ENCODE measurements at places on chromosomes 1 and 21.

DNA sequence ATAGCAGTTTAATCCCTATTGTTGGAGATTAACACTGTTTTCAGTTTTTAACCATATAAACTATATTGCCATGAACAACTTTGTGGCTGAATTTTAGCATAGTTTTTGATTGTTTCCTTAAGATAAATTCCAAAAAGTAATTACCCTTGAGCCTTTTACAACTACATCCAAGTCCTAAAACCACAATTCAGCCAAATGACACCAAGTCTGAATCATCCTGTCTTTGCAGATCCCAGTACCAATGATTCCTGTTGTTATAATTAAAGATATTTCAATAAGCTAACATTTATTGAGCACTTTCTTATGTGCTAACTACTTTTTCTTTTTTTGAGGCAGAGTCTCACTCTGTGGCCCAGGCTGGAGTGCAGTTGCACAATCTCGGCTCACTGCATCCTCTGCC lies 35.6 kb downstream of the IL23R start:
- DNase-seq: no peak

- no peak for DNase-seq
Observed at GRCh38 chr21:42775891-42776290, 103.4 kb downstream of the WDR4 start.

GRCh38 chr1:47501069-47501468 lies 63.2 kb downstream of the FOXD2 start:
- DNase-seq: no peak

GRCh38 chr1:115052454-115053083 lies 22.9 kb downstream of the TSHB start:
- peak; percentile 85 for DNase-seq

Measured in hematopoietic multipotent progenitor cell treated with erythropoietin and hydrocortisone succinate and interleukin-3 and kit ligand, for 4 days (in vitro differentiated cells).